ENCODE measurements at places on chromosomes 1 and 21.

- peak; percentile 40 for DNase-seq
Observed at GRCh38 chr1:2255420-2256369, 27.6 kb downstream of the SKI start.

DNA sequence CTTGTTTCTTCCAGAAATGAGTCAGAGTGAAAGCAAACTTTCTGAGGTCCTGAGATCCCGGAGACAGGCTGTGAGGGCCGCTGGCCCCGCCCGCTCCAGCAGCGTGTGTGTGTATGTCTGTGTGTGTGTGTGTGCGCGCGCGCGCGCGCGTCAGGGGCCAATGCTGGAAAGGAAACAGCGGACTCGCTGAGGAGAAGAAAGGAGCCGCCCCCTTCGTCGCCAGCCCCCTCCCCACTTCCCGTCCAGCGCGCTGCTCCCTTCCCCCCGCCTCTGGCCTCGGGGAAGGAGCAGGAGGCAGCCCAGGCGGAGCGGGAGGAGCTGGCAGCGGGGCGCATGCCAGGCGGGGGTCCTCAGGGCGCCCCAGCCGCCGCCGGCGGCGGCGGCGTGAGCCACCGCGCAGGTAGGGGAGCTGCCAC, at the start of gene DISC1:
Gene DISC1, plus strand, starts transcription at position 256 of the 416 bp plus-strand sequence. Its CDS starts 78 bp downstream, at position 334.
- peak; percentile 49 for DNase-seq

GRCh38 chr1:93013145-93014065, 52.1 kb upstream of the DIPK1A start:
- no peak for DNase-seq

GRCh38 chr21:35854281-35854680, 206.0 kb downstream of the SETD4 start:
- no peak for DNase-seq

GRCh38 chr21:45361033-45361997, 43.6 kb upstream of the COL18A1 start:
- no peak for DNase-seq

- no peak for DNase-seq
Observed at GRCh38 chr1:29767088-29767685, 530.9 kb downstream of the PTPRU start.

DNA sequence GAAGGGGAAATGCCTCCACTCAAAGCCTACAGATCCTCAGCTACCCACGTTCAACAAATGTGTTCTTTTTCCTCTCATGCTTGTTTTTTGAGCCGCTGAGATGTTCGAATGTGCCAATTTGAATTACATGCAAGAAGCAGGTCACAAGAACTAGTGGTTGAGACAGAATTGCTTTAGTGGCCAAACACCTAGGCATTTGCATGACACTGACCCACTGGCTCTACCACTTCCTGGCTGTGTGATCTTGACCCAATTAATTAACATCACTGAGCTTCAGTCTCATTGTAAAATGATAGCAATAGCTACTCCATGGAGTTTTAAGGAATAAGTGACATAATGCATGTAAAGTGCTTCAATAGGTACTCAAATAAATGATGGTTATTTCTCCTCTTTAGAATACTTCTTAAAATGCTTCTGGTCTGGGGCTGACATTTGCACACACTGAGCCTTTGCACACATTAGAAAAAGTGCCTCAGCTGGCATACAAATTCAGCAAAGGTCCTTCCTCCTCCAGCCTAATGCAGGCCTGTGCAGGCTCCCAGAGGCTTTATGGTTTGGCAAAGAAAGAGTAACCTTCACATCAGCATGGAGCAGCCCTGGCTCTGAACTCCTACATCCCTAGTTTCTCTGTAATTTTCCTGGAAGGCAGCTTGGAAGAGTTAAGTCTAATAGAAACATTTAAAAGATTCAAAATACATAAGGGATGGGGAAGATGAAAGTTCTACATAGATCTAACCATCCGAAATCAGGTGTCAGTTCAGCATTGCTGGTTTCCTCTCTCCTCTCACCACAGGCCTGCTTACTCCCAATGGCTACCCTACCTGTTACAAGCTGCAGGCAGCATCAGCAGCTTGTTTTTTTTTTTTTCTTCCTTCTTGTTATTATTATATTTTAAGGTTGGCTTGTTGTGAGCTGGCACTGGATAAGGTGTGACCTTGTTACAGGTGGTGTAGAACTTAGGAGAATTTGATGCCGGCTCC, 107.4 kb downstream of the TBX19 start:
- DNase-seq: no peak

DNA sequence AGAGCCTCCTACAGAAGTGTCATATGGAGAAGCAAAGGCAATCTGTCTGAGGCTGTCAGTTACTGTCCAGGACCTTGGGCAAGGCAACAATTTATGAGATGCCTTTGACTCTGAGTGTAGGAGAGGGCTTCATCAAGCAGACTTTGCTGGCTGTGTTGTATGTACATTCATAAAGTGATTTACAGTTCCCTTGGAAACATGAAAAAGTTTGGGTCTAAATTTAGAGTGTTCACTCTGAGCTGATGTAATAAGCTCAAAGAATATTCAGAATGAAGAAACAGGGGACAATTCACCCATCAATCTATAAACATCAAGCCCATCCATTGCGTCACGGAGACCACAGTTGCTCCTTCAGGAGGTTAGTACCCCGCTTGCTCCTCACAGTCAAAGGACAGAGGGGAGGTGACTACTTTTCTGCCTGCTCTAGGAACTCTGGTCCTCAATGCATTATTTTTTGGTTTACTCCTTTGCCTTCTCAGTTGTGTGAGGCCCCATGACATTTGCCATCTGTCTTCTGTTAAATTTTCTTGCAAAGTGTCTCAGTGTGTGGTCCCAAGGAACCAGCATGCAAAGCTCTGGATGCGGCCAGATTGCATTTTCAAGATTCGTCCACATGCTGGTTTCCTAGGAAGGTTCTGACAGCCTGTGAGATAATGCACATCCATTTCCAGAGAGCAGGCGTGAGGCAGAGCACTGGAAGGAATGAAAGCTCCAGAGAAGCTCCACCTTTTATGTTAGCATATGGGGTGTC, 241.1 kb upstream of the KIAA0040 start:
- DNase-seq: no peak

GRCh38 chr1:67735806-67736627, 51.0 kb downstream of the GADD45A start:
- no peak for DNase-seq

- DNase-seq: no peak
Observed at GRCh38 chr1:74356493-74356892, 121.3 kb downstream of the TNNI3K start.

- no peak for DNase-seq
Observed at GRCh38 chr21:45863267-45863666, 118.3 kb upstream of the COL6A1 start.

DNA sequence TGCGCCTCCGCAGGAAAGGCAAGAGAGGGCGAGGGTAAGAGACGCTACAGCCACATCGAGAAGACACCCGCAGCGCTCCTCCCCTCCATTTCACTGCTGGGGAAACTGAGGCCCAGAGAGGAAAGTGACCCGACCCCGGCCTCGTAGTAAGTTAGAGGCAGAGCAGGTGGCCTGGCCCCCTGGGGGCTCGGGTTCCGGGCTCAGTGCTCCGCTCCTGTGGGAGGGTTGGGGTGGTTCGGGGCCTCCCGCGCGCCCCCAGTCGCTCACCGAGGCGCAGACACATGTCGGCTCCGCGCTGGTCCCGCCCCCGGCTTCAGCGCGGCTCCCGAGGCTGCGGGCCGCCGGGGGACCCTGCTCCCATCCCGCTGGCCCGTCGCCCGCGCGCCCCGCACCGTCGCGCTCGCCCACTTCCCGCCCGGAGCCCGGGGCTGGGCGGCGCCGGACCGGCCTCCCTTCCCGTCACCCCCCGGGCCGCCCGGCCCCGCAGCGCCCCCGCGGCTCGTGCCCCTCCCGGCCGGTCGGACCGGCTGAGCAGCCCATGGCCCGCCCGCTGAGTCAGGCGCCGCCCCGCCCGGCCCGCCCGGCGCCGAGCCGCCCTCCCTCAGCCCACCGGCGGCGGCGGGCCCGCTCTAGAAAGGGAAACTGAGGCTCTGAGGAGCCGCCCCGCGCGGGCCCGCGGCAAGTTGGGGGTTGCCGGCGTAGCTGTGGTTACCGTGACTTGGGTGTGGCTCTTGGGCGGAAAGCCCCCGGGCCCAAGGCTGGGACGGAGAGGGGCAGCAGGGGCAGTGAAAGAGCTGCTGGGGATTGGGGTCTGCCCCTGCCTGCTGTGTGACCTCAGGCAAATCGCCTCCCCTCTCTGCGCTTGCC, at the start of gene TMEM54:
Gene TMEM54, minus strand, starts transcription at position 434 of the 867 bp plus-strand sequence. Its CDS starts 151 bp downstream, at position 283.
- no peak for DNase-seq

GRCh38 chr1:236120721-236121153, 21.6 kb upstream of the GPR137B start:
- no peak for DNase-seq

DNA sequence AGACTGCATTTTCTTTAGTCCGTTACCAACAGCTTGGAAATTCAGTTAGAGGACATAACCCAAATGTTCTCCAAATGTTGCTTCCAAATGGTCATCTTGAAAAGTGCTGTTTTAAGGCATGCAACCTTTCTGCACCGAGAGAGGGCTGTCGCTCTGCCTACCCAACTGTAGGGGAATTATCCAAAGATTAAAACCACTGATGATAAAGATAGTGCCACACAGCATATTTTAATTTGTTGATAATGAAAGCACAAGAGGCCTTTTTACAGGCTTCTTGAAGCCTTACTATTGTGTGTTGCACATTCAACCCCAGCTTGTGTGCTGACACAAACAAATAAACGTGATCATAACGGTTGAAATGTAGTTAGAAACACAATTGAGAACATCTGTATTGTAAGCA, 121.5 kb downstream of the LMO4 start:
- no peak for DNase-seq

DNA sequence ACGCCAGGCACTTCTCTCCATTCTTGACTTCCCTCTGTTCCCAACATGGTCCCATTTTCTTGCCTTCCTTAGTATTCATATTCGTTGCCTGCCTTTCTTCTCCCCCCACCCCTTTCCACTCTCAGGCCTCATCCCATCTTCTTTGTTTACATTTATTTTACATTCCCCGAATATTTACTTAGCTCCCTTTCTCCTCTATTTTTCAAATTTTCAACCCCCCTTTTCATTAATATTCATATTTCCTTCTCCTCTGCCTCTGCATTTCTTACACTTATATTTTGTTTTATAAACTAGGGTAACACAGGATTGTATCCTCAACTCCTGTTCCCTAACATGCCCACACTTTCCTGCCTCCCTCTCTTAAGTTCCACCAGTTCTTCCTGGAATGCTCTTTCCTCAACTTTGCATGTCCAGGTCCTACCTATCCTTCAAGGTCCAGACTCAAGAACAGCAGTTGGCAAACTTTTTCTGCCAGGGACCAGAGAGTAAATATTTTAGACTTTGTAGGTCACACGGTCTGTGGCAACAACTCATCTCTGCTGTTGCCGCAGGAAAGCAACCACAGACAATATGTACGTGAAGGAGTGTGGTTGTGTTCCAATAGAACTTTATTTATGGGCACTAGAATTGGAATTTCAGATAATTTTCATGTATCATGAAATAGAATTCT, 29.8 kb upstream of the A3GALT2 start:
- DNase-seq: no peak

DNA sequence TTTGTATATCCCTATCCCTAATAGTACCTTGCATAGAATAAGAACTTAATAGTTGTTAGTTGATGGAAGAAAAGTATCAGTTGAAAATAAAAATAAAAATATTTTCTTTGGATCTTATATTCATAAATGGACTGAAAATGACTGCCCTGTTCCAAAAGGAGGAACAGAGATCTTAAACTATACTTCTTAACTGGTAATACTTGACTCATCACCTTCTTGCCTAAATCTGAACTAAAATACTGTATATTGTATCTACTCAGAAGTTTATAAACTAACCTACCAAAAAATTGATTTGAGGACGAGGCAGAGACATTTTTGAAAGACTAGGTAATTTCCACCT, 178.8 kb downstream of the SYT2 start:
- no peak for DNase-seq

DNA sequence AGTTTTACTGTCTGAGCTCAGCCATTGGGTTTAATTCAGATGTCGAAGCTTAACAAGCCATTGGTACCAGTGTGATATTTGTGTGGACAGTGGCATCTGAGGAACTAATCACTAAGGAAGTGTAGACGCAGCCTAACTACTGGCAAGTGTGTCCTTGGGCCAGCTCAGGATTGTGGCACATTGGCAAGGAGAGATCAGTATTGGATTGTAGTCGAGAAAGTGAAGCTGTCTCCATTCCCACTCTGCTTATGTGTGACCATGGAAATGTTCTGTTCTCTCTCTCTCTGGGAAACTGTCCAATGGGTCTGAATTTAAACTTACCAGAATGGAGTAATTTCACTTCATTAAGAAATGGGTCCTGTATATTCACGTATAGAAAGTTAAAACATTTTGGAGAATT, 112.2 kb downstream of the ITSN1 start:
- no peak for DNase-seq

- DNase-seq: no peak
Observed at GRCh38 chr1:82197606-82198005, 396.9 kb downstream of the ADGRL2 start.

- DNase-seq: no peak
Observed at GRCh38 chr1:160628799-160629263, 18.0 kb downstream of the SLAMF1 start.

- no peak for DNase-seq
Observed at GRCh38 chr1:111906111-111906510, 83.4 kb downstream of the KCND3 start.

- no peak for DNase-seq
Observed at GRCh38 chr1:8211251-8211882, 106.5 kb upstream of the SLC45A1 start.

GRCh38 chr1:246335151-246335550, 171.9 kb downstream of the SMYD3 start:
- DNase-seq: no peak

DNA sequence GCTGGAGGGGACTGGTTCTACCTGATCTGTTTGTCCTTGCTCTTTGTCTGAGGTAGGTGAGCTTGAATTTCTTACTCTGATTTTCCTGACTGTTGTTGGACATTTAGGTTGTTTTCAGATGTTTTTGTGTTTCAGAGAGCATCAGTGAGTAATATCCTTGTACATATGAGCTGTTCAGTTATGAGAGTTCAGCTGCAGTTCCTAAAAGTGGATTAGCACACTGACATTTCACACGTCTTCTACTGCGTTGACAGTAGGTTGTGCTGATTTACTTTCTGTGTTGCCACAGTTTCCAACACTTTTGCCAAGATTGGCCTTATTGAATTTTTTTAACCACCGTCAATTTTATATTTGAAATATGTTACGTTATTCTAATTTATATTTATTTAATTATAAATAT, 27.7 kb downstream of the CXADR start:
- DNase-seq: no peak

GRCh38 chr1:167305706-167306277, 85.1 kb downstream of the POU2F1 start:
- no peak for DNase-seq

- no peak for DNase-seq
Observed at GRCh38 chr1:50418600-50419109, 4.6 kb downstream of the DMRTA2 start.

- no peak for DNase-seq
Observed at GRCh38 chr1:162235241-162235800, 141.3 kb downstream of the SPATA46 start.

- no peak for DNase-seq
Observed at GRCh38 chr1:8078176-8078671, 52.1 kb upstream of the ERRFI1 start.

DNA sequence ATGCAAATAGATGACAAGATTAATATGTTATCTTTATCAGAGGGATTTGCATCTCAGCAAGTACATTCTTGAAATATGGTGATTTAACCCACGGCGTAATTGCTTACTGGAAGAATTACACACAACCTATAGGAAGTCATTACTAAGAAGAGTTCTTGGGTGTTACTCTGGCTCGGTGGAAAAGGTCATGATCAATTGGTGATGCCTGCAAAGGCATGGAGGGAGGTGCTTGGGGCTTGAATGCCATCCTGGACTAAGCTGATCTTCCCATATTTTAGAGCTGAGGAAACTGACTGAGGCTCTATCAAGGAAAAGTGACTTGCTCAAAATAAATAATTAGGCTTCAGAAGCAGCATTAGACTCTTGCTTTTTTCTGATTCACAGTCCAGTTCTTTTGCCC, 137.5 kb upstream of the JUN start:
- DNase-seq: no peak
